CD4-positive, CD25-positive, alpha-beta regulatory T cell (primary cell): ENCODE measurements at places on chromosomes 13 and 19. TPM values are rescaled to one million over a fixed set of nuclear protein-coding genes. Genes with fewer than 3 reads are reported as not detected.
A peak's percentile ranks its signal among the peaks of the same experiment; 100 is the strongest.

- H3K4me1 ChIP-seq = no peaks in the 10 kb centered on the region
- H3K36me3 ChIP-seq = no peaks in the 10 kb centered on the region
- H3K4me3 ChIP-seq = no peak overlapping the region
- DNase-seq = no peak
- no peaks in the 10 kb centered on the region for H3K27me3 ChIP-seq
Measured at GRCh38 chr13:63209330-63210017, 1793.8 kb upstream of the PCDH20 start.

GRCh38 chr19:2062389-2062729 lies 11.3 kb upstream of the MKNK2 start:
- peak overlapping the region; percentile 51 for H3K4me3 ChIP-seq
- DNase-seq = no peak

The ZNF536 gene
- total RNA-seq = 0.57 TPM

- H3K36me3 ChIP-seq = no peaks in the 10 kb centered on the region
- no peaks in the 10 kb centered on the region for H3K27me3 ChIP-seq
- H3K4me3 ChIP-seq = no peak overlapping the region
- DNase-seq = no peak
- no peak overlapping the region for H3K27ac ChIP-seq
Measured at GRCh38 chr13:19345916-19346422, 164.3 kb upstream of the TUBA3C start.

- no peaks in the 10 kb centered on the region for H3K27me3 ChIP-seq
- no peaks in the 10 kb centered on the region for H3K36me3 ChIP-seq
- DNase-seq = no peak
- H3K4me1 ChIP-seq = no peaks in the 10 kb centered on the region
- no peak overlapping the region for H3K27ac ChIP-seq
Measured at GRCh38 chr19:48085904-48086864, 24.4 kb downstream of the PLA2G4C start.

GRCh38 chr19:37941782-37942515 lies 34.9 kb downstream of the SIPA1L3 start:
- H3K4me3 ChIP-seq = no peak overlapping the region
- no peaks in the 10 kb centered on the region for H3K4me1 ChIP-seq
- H3K27me3 ChIP-seq = no peaks in the 10 kb centered on the region
- no peak for DNase-seq
- H3K27ac ChIP-seq = no peak overlapping the region
- no peaks in the 10 kb centered on the region for H3K36me3 ChIP-seq

- no peaks in the 10 kb centered on the region for H3K36me3 ChIP-seq
- H3K27ac ChIP-seq = no peak within 1 kb of the TSS
- peak; percentile 4 for DNase-seq
- no peaks in the 10 kb centered on the region for H3K27me3 ChIP-seq
Measured at GRCh38 chr19:51531349-51532315, at the start of gene SIGLEC6. Gene SIGLEC6, minus strand, starts transcription at chr19:51531670. Its CDS starts 22 bp downstream, at chr19:51531648.
